ENCODE measurements at places on chromosomes 12 and 14.

DNA sequence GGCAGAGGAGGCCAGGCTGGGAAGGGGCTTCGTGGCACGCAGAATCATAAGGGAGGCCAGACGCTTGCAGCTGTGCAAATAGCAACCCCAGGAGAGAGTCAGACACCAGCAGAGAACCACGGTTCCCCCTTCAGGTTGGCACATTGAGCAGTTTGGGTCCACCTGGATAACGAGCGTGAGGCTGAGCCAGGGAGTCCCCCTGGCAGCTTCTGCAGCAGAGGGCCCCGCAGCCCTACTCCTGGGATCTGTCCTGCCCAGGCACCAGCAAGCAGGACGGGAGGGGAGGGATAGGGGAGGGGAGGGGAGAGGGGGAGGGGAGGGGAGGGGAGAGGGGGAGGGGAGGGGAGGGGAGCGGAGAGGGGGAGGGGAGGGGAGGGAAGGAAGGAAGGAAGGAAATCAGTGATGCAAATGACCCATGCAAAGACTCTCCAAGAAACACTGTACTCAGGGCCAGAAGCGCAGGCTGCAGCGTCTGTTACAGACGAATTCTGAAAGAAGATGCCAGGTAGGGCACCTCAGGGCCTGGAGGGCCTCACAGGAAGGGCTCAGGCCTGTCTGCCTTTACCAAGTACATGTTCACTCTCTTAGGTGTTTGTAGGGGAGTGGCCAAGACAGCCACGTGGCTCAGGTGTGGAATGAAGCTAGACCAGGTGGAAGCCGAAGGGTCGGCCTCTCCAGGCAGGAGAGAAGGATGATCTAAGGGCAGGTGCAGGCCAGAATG lies 32.3 kb upstream of the MMP17 start:
- DNase-seq, result no peak

DNA sequence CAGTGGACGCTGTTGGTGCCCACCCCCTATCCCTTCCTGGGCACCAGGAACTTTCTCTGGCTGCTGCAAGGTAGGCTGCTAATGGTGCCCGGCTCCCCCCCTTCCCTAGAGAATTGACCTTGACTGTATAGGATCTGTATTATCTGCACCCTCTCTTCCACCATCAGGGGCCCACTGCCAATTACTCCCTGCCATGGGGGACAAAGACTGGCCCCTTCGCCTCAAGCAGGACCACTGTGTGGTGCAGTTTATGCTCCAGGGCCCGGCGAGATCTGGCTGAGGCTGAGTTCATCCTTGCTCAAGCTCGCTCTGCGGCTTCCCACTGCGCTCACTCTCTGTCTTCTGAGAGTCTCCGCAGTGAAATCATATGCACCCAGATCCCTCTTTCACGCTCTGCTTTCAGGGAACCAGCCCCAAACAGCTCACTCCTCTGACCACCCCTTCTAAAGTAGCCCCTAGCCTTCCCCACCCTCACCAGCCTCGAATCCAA lies 95.2 kb downstream of the LGMN start:
- DNase-seq, result no peak

- DNase-seq, result no peak
Observed at GRCh38 chr14:21915826-21916225, 242.2 kb upstream of the OR4E1 start.

DNA sequence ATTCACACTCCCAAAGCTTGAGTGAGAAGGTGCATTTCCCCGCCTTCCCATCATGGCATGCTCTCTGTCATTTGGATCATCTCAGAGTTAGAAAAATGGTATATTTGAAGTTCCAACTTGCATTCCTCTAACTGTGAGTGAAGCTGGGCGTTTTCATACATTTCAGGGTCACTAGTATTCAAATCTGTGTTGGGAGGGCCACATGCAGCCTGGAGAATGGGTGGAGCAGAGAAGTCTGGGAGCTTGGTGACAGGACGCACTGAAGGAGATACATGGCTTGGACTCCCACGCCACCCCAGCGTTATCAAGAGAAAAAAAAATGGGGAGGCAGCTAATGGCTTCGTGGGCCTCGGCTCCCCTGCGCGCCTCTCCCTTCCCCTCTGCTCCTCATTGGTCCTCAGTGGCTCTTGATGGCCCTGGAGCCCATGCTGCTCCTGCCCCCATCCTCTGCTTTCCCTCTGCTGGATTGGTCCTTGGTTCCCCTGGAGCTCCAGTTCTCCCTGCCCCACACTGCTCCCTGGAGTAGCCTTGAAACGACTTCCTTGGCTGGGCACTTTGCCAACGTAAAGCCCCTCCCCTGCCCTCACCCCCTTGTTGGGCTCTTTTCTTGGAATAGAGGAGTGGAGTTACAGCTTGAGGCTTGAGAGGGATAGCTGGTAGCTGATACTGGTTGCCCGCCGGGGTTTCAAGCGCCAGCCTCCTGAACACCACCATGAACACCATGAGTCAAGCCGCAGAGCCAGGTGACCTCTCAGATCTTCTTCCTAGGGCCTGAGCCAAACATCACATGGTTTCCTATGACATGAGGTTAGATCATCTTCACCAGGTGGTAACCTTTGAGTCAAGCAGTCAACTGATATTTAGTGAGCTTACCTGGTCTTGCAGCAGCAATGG lies 139.6 kb downstream of the PRKCH start:
- DNase-seq, result no peak

- DNase-seq, result no peak
Observed at GRCh38 chr14:74240794-74241651, 1.8 kb downstream of the VSX2 start.

- DNase-seq, result no peak
Observed at GRCh38 chr12:69150083-69150795, 89.1 kb upstream of the CPSF6 start.

- no peak for DNase-seq
Observed at GRCh38 chr12:125163148-125163547, 97.9 kb downstream of the AACS start.

GRCh38 chr14:95174184-95174792 lies 17.0 kb upstream of the DICER1 start:
- no peak for DNase-seq

DNA sequence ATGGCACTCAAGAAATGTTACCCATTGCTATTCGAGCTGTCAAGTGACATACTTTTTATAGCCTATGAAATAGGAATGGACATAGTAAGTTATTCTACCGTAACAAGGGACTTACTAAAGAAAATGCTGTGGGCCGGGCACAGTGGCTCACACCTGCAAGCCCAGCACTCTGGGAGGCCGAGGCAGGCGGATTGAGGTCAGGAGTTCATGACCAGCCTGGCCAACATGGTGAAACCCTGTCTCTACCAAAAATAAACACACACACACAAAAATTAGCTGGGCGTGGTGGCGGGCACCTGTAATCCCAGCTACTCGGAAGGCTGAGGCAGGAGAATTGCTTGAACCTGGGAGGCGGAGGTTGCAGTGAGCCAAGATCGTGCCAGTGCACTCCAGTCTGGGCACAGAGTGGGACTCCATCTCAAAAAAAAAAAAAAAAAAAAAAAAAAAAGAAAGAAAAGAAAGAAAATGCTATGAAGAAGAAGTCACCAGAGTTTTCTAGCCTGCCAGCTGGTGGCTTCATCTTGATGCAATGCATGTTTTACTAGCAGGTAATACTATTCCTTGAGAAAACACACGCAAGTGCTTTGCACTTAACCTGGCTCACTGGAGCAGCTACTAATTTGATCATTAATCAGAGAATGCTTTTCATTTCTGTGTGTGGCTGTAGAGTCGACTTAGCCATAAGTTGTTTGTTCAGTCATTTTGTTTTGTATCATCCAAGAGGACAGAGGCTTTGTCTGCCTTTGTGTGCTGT lies 166.7 kb upstream of the MYL2 start:
- no peak for DNase-seq

- DNase-seq, result peak; percentile 26
Observed at GRCh38 chr12:98439981-98440581, 75.3 kb upstream of the TMPO start.

DNA sequence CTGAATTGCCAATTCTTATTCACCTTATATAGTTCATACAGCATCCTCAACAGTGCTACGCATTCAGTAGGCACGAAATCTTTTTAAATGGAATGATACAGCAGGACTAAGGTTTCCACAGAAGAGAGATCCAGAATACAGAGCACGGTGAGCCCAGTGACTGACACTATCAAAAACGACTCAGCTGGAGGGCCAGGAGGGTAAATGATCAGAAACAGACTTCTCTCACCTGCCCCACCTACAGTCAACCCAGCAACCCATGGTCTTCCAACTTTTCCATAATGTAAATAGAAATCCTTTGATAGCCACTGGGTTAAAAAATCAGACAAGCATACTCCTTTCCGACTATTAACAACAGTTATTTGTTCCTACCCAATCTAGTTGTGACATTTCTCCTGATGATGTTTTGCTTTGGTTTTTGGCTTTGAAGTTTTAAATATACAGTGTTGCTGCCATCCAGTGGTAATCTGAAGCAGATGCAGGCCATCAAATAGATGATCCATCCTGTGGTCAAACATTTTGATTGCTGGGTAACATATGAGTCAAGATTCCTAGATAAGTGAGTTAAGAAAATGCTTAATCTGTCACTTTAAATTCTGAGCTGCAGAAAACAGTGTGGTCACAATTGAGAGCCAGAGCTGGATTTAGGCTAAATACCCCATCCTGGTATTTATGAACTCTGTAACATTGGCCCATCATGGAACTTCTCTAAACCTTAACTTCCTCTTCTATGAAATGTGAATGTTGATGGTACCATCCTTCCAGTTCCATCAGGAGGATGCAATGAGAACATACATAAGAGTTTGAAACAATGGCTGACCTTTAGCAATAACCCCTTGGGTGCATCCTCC lies 42.0 kb downstream of the GPHB5 start:
- DNase-seq, result peak; percentile 61

DNA sequence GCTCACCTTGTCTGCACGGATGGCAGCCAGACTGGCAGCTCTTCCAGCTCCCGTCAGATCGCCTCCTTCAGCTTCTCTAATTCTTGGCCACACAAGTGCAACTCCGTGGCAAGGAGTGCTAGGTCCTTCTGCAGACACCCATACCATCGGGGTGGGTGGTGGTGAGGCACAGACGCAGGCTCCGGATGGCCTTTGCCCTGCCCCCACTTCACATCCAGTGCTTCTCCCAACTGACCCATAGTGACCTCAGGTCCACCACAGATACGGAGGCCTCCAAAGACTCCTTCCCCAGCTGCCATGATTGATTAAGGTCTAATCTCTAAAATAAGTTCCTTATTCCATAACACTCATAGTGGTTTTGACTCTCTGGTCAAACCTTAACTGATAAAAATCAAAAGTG lies 19.9 kb upstream of the CD27 start:
- DNase-seq, result no peak
